ENCODE measurements at places on chromosomes 12 and 14.

GRCh38 chr12:37543966-37544668 lies 772.5 kb upstream of the ALG10B start:
- H3K27me3 ChIP-seq: no peaks in the 10 kb centered on the region
- H3K4me3 ChIP-seq: no peak overlapping the region
- H3K27ac ChIP-seq: no peak overlapping the region
- H3K36me3 ChIP-seq: no peaks in the 10 kb centered on the region
- H3K4me1 ChIP-seq: no peaks in the 10 kb centered on the region

DNA sequence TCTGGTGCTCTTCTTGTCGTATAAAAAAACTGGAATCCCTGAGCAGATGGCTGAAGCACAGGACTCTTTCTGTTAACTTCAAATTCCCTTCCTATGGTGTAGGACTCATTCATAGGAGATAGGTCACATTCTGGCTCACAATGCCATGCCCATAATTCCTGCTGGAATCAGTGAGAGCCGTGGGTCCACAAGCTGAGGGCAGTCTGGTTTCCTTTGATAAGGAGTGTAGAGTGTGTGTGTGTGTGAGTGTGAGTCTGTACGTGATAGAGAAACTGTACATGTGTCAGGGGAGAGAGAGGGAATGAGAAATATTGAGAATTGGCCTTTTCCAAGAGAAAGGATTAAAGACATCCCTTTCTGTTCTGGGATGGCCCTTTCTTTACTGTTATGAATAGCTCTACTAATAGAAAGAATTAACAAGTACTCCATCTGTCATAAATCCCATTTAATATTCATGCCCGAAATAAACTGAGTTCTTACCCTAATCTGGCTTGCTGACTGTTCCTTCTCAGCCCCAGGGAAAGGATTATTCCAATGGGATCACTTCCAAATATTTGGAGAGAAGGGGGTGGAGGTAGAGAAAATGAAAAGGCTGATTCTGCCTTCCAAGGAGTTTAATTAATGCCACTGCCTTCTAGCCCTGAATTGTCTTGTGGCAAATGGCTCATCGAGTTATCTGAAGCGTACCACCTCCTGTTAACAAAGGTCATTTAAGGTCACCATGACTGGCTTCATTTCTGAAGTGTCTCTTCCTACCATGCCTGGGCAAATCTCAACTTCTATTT lies 79.0 kb downstream of the TMX1 start:
- no peaks in the 10 kb centered on the region for H3K36me3 ChIP-seq
- peaks cover 6% of the 10 kb centered on the region for H3K4me1 ChIP-seq
- no peaks in the 10 kb centered on the region for H3K27me3 ChIP-seq
- no peak for DNase-seq
- no peak overlapping the region for H3K4me3 ChIP-seq

DNA sequence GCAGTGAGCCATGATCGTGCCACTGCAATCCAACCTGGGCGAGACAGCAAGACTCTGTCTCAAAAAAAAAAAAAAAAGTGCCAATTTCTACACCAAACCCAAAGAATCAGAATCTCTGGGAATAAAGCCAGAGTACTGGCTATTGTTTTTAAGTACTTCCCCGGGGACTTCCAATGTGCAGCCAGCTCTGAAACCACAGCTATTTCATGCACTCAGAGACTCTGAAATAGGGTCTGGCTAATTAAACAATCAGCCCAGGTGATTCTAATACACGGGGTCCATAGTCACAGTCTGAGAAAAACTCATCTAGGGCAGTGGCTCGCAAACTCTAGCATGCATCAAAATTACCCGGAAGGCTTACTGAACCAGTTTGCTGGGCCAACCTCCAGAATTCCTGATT lies 56.3 kb downstream of the SIX6 start:
- no peaks in the 10 kb centered on the region for H3K27me3 ChIP-seq
- H3K4me3 ChIP-seq: no peak overlapping the region
- H3K36me3 ChIP-seq: no peaks in the 10 kb centered on the region
- H3K27ac ChIP-seq: no peak overlapping the region
- H3K4me1 ChIP-seq: no peaks in the 10 kb centered on the region
- DNase-seq: no peak

- no peaks in the 10 kb centered on the region for H3K4me1 ChIP-seq
- no peak for DNase-seq
- no peak overlapping the region for H3K4me3 ChIP-seq
Observed at GRCh38 chr12:130569521-130569920, 146.6 kb downstream of the RIMBP2 start.

- no peaks in the 10 kb centered on the region for H3K27me3 ChIP-seq
- H3K4me3 ChIP-seq: peak overlapping the region; percentile 12
- H3K4me1 ChIP-seq: no peaks in the 10 kb centered on the region
- no peak for DNase-seq
- H3K27ac ChIP-seq: no peak overlapping the region
Observed at GRCh38 chr14:104171029-104171697, 32.8 kb downstream of the KIF26A start.

GRCh38 chr14:36647824-36648753 lies 13.6 kb upstream of the PAX9 start:
- no peak overlapping the region for H3K27ac ChIP-seq
- H3K27me3 ChIP-seq: peaks cover 36% of the 10 kb centered on the region
- peak overlapping the region; percentile 33 for H3K4me3 ChIP-seq

DNA sequence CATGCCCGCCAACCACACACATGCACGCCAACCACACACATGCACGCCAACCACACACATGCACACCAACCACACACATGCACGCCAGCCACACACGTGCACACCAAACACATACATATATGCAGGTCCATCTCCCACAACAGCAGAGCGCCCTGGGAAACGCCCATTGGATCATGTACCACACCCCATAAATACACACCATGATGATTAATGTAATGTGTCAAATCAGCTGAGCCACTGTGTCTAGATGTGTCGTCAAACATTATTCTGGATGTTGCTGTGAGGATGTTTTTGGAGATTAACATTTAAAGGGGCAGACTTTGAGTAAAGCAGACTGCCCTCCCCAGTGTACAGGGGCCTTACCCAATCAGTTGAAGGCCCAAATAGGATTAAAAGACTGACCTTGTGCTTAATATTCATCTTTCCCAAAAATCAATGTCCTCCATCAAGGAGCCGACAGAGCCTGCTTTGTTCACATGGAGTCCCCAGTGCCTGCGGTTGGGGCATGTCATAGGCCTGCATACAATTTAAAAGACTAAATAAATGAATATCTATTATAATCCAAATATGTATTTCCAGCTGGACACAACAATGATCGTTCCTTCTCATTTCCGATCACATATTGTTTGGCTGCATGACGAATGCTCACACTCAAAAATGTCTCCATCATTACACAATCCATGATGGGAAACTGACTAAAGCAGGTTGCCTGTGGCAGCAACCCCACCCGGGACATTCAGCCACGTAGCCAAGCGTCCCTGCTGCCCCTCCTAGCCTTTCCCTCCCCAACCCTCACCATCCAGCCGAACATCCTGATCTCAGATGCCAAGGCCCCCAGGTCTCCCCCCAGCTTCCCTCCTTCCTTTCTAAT lies 23.2 kb upstream of the BDKRB2 start:
- H3K4me3 ChIP-seq: no peak overlapping the region
- no peaks in the 10 kb centered on the region for H3K27me3 ChIP-seq
- H3K4me1 ChIP-seq: peaks cover 4% of the 10 kb centered on the region

DNA sequence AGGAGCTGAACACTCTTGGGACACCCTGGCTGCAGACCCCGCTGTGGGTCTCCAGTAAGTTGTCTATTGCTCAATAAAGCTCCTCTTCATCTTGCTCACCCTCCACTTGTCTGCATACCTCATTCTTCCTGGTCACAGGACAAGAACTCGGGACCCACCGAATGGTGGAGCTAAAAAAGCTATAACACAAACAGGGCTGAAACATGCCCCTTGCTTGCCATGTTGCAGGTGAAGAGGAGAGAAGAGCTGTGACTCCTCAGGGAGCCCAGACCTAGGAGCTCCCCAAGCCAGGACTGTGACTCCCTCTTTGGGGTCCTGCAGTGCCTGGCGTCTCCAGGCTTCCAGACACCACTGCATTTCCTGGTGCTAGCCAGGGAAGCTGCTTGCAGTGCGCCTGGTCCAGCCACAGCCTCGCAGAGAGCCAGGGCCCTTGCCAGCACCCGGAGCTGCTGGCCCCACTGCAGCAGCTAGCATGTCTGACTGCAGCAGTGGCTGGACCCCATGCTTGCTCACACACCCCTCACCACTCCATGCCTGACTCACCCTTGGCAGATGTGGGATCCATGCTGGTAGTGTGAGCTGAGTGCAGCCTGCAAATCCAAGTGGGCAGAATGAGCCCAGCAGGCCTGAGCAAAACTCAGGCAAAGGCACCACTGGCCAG lies 37.1 kb upstream of the OR5AU1 start:
- no peaks in the 10 kb centered on the region for H3K4me1 ChIP-seq
- no peak overlapping the region for H3K27ac ChIP-seq
- no peaks in the 10 kb centered on the region for H3K27me3 ChIP-seq
- DNase-seq: no peak
- H3K36me3 ChIP-seq: no peaks in the 10 kb centered on the region

DNA sequence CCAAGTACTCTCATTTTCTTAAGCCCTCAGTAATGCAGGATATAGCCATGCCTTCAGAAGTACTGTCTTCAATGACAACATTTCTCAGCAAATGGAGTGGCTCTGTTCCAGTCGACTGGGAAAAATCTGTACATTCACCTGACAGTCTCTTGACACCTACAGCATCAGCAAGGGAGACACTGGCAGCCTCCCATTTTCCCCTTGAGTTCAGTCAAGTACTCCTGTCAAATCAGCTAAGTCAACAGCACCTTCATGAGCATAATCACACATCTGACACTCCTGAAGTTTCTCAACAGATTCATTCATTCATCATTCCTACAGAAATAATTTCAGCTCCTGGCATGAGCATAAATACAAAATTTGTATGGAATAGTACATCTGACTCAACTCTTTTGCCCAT lies 46.1 kb downstream of the INTS13 start:
- no peak overlapping the region for H3K27ac ChIP-seq
- no peaks in the 10 kb centered on the region for H3K4me1 ChIP-seq
- DNase-seq: no peak
- H3K4me3 ChIP-seq: no peak overlapping the region
- no peaks in the 10 kb centered on the region for H3K27me3 ChIP-seq

DNA sequence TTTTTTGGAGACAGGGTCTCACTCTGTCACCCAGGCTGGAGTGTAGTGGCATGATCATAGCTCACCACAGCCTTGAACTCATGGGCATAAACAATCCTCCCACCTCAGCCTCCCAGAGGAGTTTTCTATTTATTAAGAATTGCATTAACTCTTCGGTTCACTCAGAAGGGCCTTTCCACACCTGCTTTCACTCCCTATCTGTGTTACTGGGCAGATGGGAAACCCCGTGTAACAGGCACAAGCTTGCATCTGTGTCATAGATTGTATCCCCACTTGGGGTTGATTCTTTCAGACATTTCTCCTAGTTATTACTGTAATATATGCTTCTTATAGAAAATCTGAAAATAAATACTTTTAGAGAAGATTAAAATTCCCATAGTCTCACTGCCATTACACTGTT lies 38.7 kb downstream of the STX2 start:
- H3K4me3 ChIP-seq: no peak overlapping the region
- peaks cover 62% of the 10 kb centered on the region for H3K36me3 ChIP-seq
- no peaks in the 10 kb centered on the region for H3K27me3 ChIP-seq

- H3K27ac ChIP-seq: no peak overlapping the region
- H3K27me3 ChIP-seq: no peaks in the 10 kb centered on the region
- peaks cover 94% of the 10 kb centered on the region for H3K36me3 ChIP-seq
- DNase-seq: no peak
- H3K4me3 ChIP-seq: no peak overlapping the region
Observed at GRCh38 chr12:863285-863684, 86.2 kb downstream of the RAD52 start.

GRCh38 chr12:24948757-24949722 lies at the start of gene BCAT1:
Gene BCAT1, minus strand, starts transcription at chr12:24949101. Its CDS starts 169 bp downstream, at chr12:24948932.
- no peaks in the 10 kb centered on the region for H3K27me3 ChIP-seq
- H3K4me3 ChIP-seq: peak within 1 kb of the TSS; percentile 17
- no peak for DNase-seq
- H3K4me1 ChIP-seq: no peaks in the 10 kb centered on the region

DNA sequence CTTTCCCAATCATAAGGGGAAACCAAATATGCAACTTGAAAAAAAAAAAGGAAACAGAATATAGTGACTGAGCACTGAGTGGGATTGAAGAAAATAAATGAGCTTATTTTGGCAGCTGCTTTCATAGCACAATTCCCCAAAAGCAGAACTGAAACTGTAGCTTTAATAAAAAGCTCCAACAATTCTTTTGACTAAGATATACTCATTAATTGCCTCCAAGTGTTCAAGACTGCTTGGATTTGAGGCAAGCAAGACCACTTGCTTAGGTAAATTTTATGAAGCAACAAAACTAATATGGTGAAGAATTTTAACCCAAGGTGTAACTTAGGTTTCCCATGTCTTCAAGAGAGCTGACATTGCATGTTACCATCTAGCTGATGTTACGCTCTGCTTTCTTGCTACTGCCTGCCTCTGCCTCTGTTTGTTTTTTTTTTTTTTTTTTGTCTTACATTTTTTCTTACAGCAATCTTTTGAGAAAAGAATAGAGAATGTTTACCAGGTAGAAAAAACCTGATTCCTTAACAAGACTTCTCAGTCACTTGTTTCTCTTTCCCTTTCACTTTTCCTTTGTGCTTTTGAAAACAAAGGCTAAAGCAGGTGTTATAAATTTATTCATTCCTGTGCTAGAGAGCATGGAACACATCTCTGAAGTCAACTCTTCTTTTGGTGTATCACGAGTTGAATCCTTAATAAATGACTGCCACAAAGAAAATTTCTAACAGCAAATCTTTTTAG lies 134.4 kb downstream of the BCAT1 start:
- no peak for DNase-seq
- H3K27ac ChIP-seq: no peak overlapping the region
- no peaks in the 10 kb centered on the region for H3K27me3 ChIP-seq
- no peaks in the 10 kb centered on the region for H3K36me3 ChIP-seq

DNA sequence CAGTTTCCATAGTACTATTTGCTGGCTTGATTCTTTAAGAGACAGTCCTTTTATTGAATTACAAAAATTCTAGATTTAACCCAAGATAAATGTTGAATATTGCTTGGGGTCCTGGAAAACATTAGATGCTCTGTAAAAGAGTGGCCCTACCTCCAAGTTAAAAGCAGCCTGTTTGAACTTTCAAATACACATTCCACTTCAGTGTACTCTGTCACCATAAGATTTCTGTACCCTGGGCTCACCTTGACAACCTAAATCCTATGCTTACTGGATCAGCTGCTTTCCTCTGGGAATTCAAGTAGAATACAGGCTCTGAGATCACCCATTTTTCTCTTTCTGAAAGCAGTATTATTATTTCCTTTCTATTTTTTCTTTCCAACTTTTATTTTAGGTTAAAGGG lies 107.7 kb upstream of the DCN start:
- H3K27ac ChIP-seq: no peak overlapping the region
- H3K4me3 ChIP-seq: no peak overlapping the region
- DNase-seq: no peak
- H3K27me3 ChIP-seq: no peaks in the 10 kb centered on the region
- H3K36me3 ChIP-seq: no peaks in the 10 kb centered on the region
- no peaks in the 10 kb centered on the region for H3K4me1 ChIP-seq

DNA sequence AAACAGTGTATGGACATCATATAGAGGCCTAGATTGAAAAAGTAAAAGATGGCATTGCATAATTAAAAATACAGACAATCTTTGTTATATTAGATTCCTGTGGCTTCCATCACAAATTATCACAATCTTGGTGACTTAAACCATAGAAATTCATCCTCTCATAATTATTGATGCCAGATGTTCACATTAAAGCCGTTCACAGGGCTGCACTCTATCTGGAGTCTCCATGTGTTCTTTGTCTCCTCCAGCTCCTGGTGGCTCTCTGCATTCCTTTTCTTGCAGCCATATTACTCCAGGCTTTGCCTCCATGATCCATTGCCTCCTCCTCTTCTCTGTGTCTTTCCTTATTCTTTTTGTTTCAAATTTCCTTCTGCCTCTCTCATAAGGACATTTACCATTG lies 875.7 kb upstream of the USP15 start:
- H3K36me3 ChIP-seq: no peaks in the 10 kb centered on the region
- peaks cover 4% of the 10 kb centered on the region for H3K4me1 ChIP-seq
- H3K27me3 ChIP-seq: no peaks in the 10 kb centered on the region
- no peak for DNase-seq
- H3K27ac ChIP-seq: no peak overlapping the region
- no peak overlapping the region for H3K4me3 ChIP-seq
